CD4-positive, CD25-positive, alpha-beta regulatory T cell (primary cell): ENCODE measurements at places on chromosomes 1 and 21. TPM values are rescaled to one million over a fixed set of nuclear protein-coding genes. Genes with fewer than 3 reads are reported as not detected.

DNA sequence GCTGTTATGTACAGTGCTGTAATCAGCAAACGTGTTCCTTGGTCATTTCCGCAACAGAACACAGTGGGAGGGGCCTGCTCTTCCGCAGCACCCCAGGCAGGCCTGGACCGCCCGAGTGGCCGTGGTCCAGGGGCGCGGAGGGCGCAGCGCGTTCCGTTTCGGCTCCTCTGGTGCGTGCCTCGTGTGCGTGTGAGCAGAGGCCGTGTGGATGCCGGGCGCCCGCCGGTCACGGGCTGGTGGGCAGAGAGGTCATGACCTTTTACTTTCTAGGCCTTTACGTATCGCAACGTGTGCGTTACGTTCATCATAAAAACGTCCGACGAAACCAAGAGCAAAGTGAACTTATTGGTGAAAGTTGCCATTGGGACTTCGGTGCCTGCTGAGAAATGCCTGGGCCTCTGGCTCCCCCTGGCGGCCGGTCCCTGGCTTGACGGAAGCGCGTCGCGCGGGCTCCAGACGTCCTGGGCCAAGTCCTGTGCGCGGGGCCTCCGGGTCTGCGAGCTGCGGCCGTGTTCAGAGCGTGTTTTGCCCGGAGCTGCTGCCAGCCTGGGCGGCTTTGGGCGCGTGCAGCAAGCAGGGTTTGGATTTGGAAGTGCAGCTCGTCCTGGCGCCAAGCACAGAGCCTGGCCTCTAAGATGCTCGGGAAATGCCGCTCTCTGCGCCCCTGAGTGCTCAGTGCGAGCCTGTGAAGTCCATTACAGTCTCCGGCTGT, 34.4 kb downstream of the COL18A1 start:
- no peaks in the 10 kb centered on the region for H3K36me3 ChIP-seq
- peak overlapping the region; percentile 32 for H3K4me3 ChIP-seq
- peaks cover 7% of the 10 kb centered on the region for H3K4me1 ChIP-seq
- peak; percentile 87 for DNase-seq
- H3K27ac ChIP-seq = peak overlapping the region; percentile 73

GRCh38 chr1:64721576-64722145, 23.2 kb upstream of the RAVER2 start:
- no peak for DNase-seq
- peaks cover 7% of the 10 kb centered on the region for H3K27me3 ChIP-seq
- no peaks in the 10 kb centered on the region for H3K4me1 ChIP-seq
- no peak overlapping the region for H3K4me3 ChIP-seq
- H3K36me3 ChIP-seq = no peaks in the 10 kb centered on the region
- H3K27ac ChIP-seq = no peak overlapping the region

DNA sequence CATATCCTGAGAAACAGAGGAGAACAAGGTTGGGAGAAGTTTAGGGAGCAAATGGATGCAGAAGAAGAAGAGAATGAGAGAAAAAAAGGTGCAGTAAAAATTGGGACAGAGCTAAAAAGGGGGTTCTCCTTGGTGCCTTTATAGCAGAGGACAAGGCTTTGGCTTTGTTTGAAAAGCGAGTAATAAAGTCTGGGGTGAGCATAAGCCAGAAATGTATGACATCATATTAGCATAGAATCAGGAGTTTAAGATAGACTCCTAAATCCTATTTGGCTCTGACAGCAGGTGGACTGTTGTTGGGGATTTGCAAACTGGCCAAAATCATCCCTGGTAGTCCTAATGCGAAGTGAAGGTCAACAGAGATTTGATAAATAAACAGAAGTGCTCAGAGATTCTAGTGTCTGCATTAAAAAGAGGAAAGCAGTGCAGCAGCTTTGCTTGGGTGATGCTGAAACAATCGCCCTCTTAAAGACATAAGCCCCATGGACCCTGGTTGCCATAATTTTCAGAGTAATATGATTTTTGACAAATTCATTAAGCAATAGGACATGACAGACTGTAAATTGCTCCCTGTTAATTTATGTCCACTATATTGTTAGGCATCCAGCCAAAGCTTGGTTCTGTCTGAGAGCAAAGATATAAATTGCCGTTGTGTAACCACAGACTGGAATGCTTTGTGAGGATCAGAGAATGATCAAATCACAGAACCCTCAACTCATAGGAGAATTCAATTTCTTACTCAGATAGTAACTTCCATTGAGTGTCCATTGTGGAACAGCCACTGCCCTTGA, 385.0 kb upstream of the NFIA start:
- no peak for DNase-seq
- H3K36me3 ChIP-seq = no peaks in the 10 kb centered on the region
- H3K4me3 ChIP-seq = no peak overlapping the region
- H3K4me1 ChIP-seq = no peaks in the 10 kb centered on the region
- no peak overlapping the region for H3K27ac ChIP-seq
- H3K27me3 ChIP-seq = no peaks in the 10 kb centered on the region

SASS6 gene
- total RNA-seq = 3.2 TPM

DNA sequence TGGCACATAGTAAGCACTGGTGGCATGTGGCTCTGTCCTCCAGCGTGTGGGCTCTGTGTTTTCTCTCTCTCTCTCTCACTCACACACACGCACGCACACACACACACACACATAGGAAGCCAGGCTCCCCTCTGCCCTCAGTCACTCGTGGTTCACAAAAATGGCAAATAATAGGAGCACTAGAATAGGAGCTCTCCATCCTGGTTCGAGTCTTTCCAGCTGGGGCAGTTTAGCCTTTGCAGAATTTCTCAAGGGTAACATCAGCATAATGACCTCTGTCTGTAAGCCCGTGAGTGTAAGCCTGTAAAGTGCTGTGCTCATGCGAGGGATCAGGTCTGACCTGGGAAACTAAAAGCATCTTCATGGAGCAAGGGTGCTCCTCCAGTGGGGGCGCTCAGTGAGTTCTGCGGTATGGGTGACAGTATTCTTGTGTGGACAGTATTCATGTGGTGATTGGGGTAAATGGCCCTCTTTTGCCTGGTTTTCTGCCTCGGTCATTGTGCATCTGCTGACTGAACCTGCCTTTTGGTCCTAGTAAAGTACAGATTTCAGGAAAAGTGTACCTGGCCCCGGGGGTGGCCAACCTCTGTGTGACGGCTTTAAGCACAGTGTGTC, 842 bp upstream of the ZC3H12A start:
- peak; percentile 71 for DNase-seq
- peaks cover 24% of the 10 kb centered on the region for H3K36me3 ChIP-seq
- H3K4me1 ChIP-seq = peaks cover 46% of the 10 kb centered on the region
- peak overlapping the region; percentile 97 for H3K27ac ChIP-seq
- peak overlapping the region; percentile 87 for H3K4me3 ChIP-seq

DNA sequence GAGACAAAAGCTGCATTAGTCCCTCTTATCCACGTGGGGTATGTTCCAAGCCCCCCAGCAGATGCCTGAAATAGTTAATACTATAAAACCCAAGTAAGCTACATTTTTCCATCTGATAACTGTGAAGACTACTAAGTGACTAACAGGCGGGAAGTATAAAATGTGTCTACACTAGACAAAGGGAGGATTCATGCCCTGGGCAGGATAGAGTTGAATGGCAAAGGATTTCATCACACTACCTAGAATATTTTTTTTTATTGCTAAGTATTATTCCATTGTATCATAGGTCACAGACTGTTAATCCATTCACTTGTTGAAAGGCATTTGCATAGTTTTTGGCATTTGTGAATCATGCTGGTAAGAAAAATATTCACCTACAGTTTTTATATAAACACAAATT, 26.4 kb upstream of the CFHR4 start:
- no peak for DNase-seq
- no peaks in the 10 kb centered on the region for H3K36me3 ChIP-seq
- H3K27me3 ChIP-seq = no peaks in the 10 kb centered on the region
- H3K4me3 ChIP-seq = no peak overlapping the region

- peak overlapping the region; percentile 88 for H3K27ac ChIP-seq
- H3K4me1 ChIP-seq = peaks cover 52% of the 10 kb centered on the region
- no peaks in the 10 kb centered on the region for H3K27me3 ChIP-seq
- H3K4me3 ChIP-seq = peak overlapping the region; percentile 89
- no peak for DNase-seq
Measured at GRCh38 chr1:42767510-42768000, 506 bp downstream of the C1orf50 start.

GRCh38 chr1:204513117-204513716, 3.0 kb upstream of the MDM4 start:
- no peaks in the 10 kb centered on the region for H3K27me3 ChIP-seq
- no peaks in the 10 kb centered on the region for H3K36me3 ChIP-seq
- peak overlapping the region; percentile 94 for H3K27ac ChIP-seq
- peaks cover 44% of the 10 kb centered on the region for H3K4me1 ChIP-seq
- peak overlapping the region; percentile 75 for H3K4me3 ChIP-seq

GRCh38 chr1:107010582-107010981, 45.9 kb upstream of the PRMT6 start:
- H3K27me3 ChIP-seq = no peaks in the 10 kb centered on the region
- H3K4me3 ChIP-seq = no peak overlapping the region
- no peaks in the 10 kb centered on the region for H3K36me3 ChIP-seq
- H3K27ac ChIP-seq = no peak overlapping the region
- no peak for DNase-seq

GRCh38 chr1:212700223-212700891, 717 bp upstream of the BATF3 start:
- H3K27me3 ChIP-seq = peaks cover 3% of the 10 kb centered on the region
- H3K4me1 ChIP-seq = peaks cover 31% of the 10 kb centered on the region
- H3K4me3 ChIP-seq = peak overlapping the region; percentile 53
- DNase-seq = peak; percentile 54

GRCh38 chr1:115340879-115341278, 2.8 kb upstream of the NGF start:
- H3K27me3 ChIP-seq = peaks cover 6% of the 10 kb centered on the region
- no peak for DNase-seq
- no peak overlapping the region for H3K27ac ChIP-seq
- H3K4me1 ChIP-seq = no peaks in the 10 kb centered on the region

MAP3K7CL gene
- 24.6 TPM for total RNA-seq

GRCh38 chr21:28789523-28789922, 203.2 kb downstream of the LTN1 start:
- H3K4me1 ChIP-seq = no peaks in the 10 kb centered on the region

SPRR4 gene
- total RNA-seq = not detected

JMJD4 gene
- 9.7 TPM for total RNA-seq

DNA sequence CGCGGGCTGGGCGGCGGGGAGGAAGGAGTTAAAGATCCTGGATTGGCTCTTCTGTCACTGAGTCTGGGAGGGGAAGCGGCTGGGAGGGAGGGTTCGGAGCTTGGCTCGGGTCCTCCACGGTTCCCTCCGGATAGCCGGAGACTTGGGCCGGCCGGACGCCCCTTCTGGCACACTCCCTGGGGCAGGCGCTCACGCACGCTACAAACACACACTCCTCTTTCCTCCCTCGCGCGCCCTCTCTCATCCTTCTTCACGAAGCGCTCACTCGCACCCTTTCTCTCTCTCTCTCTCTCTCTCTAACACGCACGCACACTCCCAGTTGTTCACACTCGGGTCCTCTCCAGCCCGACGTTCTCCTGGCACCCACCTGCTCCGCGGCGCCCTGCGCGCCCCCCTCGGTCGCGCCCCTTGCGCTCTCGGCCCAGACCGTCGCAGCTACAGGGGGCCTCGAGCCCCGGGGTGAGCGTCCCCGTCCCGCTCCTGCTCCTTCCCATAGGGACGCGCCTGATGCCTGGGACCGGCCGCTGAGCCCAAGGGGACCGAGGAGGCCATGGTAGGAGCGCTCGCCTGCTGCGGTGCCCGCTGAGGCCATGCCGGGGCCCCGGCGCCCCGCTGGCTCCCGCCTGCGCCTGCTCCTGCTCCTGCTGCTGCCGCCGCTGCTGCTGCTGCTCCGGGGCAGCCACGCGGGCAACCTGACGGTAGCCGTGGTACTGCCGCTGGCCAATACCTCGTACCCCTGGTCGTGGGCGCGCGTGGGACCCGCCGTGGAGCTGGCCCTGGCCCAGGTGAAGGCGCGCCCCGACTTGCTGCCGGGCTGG, at the start of gene NPR1:
TSS of gene NPR1 (plus strand) at position 170 of the 818 bp plus-strand sequence. CDS start at position 591, 421 bp downstream.
- no peak within 1 kb of the TSS for H3K27ac ChIP-seq
- peaks cover 21% of the 10 kb centered on the region for H3K27me3 ChIP-seq
- no peaks in the 10 kb centered on the region for H3K36me3 ChIP-seq

DNA sequence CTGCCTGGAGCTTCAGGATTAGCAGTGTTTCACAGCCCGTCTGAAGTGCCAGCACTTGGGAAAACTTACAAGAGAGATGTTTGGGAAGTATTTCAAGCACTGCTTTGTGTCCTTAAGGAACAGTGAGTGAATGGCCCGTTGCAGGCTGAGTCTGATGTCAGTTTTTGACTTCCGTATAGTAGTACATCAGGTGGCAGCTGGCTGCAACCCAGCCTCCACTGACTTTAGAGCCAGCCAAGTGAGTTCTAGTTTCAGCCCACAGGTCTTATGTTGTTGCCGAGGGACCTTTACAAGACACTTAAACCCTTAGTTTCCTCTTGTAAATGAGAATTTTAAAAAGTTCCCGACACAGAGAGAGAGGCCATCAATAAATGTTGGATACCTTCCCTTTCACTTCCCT, 35.0 kb downstream of the UCK2 start:
- no peak overlapping the region for H3K4me3 ChIP-seq
- H3K27ac ChIP-seq = no peak overlapping the region
- no peak for DNase-seq
- H3K4me1 ChIP-seq = no peaks in the 10 kb centered on the region

NID1 gene
- 0.10 TPM for total RNA-seq

C1orf87 gene
- not detected for total RNA-seq

DNA sequence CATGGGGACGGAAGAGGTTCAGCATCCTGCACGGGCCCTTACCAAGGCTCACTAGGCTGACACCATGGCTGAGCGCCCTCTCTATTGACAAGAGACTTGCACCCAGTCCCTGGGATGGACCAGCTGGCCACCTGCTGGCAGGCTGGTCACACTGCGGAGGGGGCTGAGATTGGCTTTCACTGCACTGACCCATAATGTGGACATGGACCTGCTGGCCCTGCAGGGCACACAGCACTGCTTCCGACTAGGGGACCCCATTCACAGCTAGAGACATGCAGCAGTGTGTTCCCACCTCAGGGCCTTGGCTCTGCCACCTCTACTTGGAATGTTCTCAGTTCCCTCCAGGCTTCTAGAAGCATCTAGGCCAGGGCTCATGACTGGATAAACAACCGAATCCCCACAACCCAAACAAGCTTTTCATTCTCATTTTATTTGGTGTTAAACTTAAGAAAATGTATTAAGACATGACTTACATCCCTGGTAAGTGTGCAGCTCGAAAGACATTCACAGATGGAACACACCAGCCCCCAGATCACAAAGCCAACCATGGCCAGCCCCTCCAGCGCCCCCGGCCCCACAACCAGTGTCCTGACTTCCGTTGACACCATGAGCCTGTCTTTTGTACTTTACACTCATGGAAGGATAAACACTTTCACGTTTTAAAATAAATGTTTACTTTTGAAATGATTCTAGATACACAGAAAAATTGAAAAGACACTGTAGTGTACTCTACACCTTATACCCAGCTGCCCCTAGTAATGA, 9.3 kb upstream of the SRARP start:
- H3K27me3 ChIP-seq = no peaks in the 10 kb centered on the region
- DNase-seq = peak; percentile 35
- no peak overlapping the region for H3K4me3 ChIP-seq
- H3K36me3 ChIP-seq = no peaks in the 10 kb centered on the region
- H3K27ac ChIP-seq = no peak overlapping the region
- no peaks in the 10 kb centered on the region for H3K4me1 ChIP-seq

- H3K36me3 ChIP-seq = no peaks in the 10 kb centered on the region
- no peak overlapping the region for H3K4me3 ChIP-seq
- H3K4me1 ChIP-seq = no peaks in the 10 kb centered on the region
Measured at GRCh38 chr1:201903135-201903534, 14.4 kb downstream of the SHISA4 start.

- H3K27me3 ChIP-seq = no peaks in the 10 kb centered on the region
- DNase-seq = no peak
- no peak overlapping the region for H3K4me3 ChIP-seq
Measured at GRCh38 chr1:12577020-12577419, 41.0 kb downstream of the DHRS3 start.

GRCh38 chr1:236398538-236398937, 4.5 kb downstream of the EDARADD start:
- H3K36me3 ChIP-seq = no peaks in the 10 kb centered on the region
- no peak for DNase-seq

- H3K36me3 ChIP-seq = no peaks in the 10 kb centered on the region
- DNase-seq = no peak
Measured at GRCh38 chr1:240414237-240414636, 197.7 kb downstream of the GREM2 start.

SLC30A2 gene
- not detected for total RNA-seq
